Fibroblast of pulmonary artery (primary cell): ENCODE measurements at places on chromosomes 3 and 15.

DNA sequence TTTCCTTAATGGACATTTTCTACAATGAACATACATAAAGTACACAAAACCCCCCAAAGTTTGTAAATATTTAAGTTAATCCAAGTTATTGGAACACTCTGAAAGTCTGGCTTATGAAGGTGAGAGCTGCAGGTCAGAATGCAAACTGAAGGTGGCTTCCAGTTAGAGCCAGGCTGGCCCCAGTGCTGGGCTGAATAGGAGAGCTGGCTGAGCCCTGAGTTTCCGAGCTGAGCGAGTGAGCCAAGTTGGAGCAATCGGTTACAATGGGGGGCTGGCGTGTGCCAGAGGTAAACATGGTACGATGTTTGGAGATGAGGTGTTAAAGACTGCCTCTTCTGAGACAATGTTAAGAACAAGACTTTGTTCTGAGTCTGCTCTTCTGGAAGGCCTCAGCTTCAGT lies 230.8 kb upstream of the MCTP2 start:
- DNase-seq = no peak

- peak; percentile 66 for DNase-seq
Measured at GRCh38 chr15:68586274-68586961, 7.6 kb downstream of the CORO2B start.

DNA sequence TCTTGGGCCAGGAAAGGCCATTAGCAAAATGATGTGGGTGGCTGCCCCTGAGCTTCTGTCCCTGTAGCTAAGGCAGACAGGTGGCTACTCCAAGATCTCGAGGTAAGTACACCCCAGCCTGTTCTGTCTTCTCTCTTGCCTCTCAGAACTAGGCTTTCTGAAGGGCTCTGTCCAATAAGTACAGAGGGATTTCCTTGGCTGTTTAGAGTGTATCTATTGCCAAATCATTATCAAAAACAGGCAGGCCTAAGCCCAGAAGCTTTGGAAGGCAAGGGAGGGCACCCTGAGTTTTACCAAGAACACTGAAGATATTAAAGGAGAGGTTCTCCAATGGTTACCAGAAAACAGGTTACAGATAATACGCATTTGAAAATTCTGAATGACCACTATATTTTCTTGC lies 156.6 kb downstream of the MYRIP start:
- DNase-seq = no peak

DNA sequence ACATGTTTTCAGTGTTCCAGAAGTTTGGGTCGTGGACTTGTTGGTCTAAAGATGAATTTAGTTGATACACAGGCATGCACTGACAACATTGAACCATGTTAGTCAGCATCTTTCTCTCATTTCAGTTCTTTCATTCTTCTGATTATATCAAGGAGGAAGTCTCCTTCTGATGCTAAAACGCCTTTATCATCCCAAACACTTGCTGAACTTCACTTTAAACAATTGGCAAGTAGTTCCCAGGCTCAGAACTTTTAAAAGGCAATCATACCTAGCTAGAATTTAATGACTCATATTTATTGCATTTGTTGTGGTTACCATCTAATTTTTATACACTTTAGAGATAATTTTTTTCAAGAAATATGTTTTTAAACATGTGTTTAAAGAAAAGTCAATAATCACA lies 15.9 kb downstream of the LMCD1 start:
- peak; percentile 45 for DNase-seq

DNA sequence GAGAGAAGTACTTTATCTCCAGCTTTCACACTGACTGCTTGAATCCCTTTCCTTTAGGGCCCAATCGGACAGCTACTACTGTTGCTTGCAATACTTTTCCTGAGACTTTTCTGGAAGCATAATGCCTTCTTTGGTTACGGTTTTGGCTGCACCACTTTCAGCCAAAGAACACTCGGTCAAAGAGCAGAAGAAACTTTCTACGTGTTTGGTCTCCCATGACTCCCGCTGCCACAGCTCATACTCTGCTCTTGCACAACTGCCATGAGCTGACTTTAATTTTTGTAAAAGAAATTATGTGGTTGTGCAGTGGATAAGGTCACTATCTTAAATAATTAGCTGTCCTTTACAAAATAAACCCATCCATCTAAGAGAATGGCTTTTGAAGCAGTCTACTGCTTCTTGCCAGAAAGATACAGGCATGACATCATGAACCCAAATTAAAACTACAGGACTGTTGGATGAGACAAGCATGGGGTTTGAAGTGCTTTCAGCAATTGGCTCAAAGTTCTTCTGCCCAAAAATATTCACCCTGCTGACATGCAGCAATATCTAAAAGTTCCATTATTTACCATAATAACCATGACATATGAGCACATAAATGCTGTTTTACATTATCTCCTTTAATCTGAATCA lies 42.0 kb downstream of the PROS1 start:
- no peak for DNase-seq

- DNase-seq = no peak
Measured at GRCh38 chr3:147906285-147906684, 497.1 kb downstream of the ZIC1 start.

DNA sequence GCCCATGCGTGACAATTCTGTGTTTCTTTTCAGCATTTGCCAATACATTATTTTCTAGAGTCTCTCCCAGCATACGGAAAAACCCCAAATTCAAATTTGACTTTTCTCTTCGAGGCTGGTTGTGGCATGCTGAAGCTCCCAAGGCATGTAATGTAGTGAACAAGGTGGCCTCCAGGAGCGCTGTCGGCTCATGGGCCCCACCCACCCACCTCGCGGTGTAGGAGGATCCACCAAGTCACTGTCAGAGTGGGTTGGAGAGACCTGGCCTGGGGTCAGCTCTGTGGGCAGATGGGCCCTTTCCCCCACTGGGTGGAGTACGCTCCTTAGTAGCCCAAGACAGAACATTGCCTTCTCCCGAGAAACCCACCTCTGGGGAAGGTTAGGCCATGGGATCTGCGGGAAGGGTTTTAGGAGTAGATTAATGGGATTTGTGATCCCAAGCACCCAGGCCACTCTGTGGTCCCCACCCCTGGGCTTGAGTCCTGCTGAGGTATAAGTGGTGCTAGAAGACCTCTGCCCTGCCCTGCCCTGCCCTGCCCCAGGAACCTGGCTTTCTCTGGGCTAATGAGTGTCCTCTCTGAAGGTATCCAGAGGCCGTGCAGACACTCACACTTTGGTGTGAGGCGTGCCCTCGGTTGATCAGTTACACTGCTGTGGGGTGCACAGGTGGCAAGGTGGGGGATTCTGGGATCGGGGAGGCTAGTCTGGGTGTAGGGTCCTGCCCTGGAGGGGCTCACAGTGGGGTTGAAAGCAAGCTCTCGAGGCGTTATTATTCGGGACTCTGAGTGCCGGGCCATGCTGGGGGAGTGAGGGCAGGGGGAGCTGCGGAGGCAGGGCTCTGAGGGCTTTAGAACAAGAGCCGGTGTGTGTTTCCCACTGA lies 97.9 kb downstream of the APBA2 start:
- DNase-seq = no peak

DNA sequence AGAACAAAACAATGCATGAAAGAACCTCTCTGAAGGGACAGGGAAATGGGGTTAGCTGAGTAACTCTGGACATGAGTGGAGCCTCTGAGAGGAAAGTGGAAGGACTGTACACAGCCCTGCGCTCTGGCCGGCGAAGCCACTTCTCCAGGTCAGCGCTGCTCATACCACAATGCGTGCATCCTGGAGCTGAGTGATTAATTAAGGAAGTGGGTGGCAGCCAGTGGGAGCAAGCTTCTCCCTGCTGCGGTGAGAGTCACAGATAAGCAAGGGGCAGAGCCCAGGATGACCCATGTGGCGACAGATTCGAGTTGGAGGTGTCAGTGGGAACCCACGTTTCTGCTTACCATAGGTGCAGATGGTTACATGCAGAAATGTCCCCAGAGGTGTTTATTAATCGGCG lies 48.0 kb downstream of the KLF15 start:
- no peak for DNase-seq

GRCh38 chr3:64863226-64864212 lies 175.7 kb upstream of the ADAMTS9 start:
- no peak for DNase-seq

DNA sequence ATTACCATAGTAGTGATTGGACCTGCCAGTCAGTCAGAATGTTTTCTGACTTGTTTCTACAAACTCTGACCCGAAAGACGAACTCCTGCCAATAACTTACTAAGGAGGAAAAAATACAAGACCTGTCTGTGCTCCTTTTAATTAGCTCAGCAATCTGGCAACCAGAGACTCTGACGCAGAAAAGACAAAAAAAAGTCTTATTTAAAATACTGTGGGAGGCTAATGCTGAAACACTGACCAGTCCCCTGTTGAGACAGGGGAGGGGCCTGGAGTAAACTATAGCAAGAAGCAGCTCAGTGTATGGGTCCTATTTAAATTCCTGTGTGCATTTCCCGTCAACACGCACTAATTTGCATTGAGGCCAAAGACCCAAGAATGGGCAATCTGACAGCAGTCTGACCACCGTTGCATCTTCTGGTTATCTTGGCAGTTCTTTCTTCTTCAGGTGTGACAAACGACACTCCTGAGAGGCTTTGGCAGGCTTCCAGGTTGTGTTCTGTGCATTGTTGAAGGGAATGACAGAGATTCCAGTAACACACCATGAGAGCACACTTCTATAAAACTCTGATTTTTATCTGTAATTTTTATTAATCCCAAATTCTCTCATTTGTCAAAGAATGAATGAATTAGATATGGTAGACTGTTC lies 1114.3 kb downstream of the IGSF11 start:
- DNase-seq = no peak

- DNase-seq = no peak
Measured at GRCh38 chr3:48558493-48559134, 2.0 kb upstream of the PFKFB4 start.

- DNase-seq = peak; percentile 71
Measured at GRCh38 chr3:183895296-183895695, 10.6 kb upstream of the PARL start.

DNA sequence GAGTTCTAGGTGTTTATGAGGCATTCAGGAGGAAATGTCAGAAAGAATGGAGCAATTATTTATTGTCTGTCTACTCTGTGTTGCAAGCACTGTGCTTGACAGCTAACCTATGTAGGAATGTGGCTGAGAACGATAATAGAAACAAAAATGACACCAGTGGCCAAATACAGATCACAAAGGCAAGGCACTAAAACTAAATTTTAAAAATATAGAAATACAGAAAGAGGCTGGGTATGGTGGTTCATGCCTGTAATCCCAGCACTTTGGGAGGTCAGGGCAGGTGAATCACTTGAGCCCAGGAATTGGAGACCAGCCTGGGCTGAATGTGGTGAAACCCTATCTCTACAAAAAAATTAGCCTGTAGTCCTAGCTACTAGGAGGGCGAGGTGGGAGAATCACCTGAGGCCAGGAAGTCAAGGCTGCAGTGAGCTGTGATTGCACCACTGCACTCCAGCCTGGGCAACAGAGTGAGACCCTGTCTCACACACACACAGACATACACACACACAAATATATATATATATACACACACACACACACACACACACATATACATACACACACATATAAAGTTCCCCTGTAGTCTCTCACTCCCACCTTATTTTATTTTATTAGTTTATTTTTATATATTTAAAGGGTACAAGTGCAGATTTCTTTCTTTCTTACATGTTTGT lies 6.0 kb downstream of the PRKCI start:
- DNase-seq = peak; percentile 41

DNA sequence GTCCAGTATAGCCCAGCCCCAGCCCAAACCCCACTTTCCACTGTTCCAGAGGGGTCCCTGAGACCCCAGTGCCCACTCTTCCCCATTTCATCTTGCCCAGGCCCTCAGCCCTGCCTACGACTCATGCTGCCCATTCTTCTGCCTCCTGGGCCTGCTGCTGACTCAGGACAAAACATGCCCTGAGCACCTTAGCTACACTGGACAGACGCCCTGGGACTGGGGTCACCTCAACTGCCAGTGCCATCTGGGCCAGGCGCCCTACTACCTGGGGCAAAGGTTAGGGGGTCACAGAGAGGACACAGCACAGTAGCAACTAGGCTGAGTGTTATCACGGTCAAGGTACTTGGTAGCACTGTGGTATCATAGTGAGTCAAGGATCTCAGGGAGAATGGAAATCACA lies 2.6 kb upstream of the LAMB2 start:
- DNase-seq = no peak

DNA sequence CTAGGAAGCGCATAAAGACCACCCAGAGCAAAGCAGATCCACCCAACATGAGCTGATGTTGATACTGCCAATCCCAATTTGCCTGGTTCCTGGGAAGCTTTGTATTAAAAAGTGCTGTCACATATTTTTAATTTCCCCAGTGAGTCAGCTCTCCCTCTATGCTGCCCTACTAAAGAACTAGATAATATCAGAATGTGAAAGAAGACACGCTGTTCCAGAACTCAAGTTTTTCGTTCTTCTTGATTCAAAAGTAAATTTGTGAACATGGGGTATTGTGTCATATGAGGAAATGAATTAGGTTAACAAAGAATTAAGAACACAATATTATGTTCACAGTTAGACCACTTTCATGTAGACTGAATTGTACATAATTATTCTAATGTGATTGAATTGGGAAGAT lies 734.2 kb upstream of the ALCAM start:
- peak; percentile 14 for DNase-seq

DNA sequence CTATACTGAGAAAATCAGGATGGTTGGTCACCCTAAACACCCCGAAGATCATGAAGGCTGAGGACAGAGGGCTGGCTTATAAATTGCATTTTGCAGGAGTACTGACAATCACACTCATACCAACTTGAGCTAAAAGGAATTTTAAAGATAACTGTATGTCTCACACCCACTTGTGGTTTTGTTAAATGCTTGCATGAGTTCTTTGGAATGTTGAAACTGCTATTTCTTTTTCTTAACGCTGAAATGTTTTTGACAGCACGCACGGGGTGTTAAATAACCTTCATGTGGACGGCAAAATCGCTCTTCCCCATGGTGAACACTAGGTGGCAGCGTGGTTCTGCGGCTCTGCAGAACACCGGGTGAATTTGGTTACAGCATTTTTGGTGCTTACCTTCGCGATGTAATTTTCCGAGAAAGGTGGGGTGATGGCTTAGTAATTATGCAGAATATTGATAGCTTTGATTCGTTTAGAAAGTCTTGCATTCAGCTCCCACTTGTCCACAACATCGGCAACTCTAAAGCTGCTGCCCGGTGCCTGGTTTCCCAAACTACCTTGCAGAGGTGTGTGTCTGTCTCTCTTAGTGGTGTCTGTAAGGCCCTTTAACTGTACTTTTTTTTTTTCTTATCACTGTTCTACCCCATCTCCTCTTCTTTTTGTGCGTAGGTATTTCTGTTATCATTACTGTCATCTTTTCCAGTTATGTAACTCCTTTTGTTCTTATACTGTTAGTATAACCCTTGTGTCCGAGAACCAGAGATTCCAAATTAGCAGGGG lies 51.7 kb downstream of the ARNT2 start:
- peak; percentile 95 for DNase-seq

- DNase-seq = no peak
Measured at GRCh38 chr3:182058488-182058887, 346.8 kb downstream of the SOX2 start.

- DNase-seq = peak; percentile 66
Measured at GRCh38 chr3:120506828-120507774, 56.3 kb upstream of the FSTL1 start.

- peak; percentile 81 for DNase-seq
Measured at GRCh38 chr3:15325228-15325627, 7.2 kb downstream of the SH3BP5 start.

- DNase-seq = peak; percentile 76
Measured at GRCh38 chr3:111668888-111669488, 73.8 kb upstream of the ZBED2 start.

- DNase-seq = no peak
Measured at GRCh38 chr3:43388175-43388574, 101.8 kb downstream of the SNRK start.

- DNase-seq = no peak
Measured at GRCh38 chr15:88246081-88246480, 10.5 kb downstream of the NTRK3 start.
